ENCODE measurements at places on chromosomes 13 and 19. TPM values are rescaled to one million over a fixed set of nuclear protein-coding genes. Genes with fewer than 3 reads are reported as not detected.

ZNF850 gene
- total RNA-seq = 6.1 TPM

DNA sequence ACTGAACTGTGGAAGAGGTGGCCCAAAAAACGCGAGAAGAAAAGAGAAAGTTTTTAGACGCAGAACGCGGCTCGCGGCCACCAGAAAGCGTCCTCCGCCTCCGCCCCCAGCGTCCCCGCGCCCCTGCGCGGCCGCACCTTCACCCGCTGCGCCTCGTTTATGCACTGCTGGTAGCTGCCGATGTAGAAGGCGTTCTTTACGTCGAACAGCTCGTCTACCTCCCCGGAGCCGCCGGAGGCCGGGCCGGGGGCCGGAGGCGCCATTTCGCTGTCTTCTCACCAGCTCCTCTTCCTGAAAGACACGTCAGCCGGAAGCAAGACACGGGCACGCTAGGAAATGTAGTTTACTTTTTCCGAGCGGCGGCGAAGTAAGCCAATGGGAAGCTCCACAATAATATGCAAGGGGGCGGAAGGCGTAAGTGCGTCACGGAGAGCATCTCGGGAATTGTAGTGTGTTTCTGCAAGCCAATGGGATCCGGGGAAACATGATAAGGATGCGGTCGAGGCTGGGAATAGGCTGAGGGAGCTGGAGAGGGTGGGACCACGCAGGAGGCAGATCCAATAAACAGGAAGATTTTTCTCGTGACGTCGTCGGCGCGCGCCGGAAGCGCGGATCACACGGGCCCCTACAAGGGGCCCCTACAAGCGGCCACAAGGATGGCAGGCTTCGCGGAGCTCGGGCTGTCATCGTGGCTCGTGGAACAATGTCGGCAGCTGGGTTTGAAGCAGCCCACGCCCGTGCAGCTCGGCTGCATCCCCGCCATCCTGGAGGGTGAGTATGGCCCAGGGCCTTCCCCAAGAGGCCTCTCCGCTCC lies at the start of the genes COPE and DDX49:
Gene COPE (minus strand): TSS at position 302 of the 814 bp plus-strand sequence. CDS start 39 bp downstream, at position 263.
Gene DDX49 (plus strand): TSS at position 630 of the 814 bp plus-strand sequence. CDS start 27 bp downstream, at position 657.
- peak; percentile 99 for DNase-seq

DNA sequence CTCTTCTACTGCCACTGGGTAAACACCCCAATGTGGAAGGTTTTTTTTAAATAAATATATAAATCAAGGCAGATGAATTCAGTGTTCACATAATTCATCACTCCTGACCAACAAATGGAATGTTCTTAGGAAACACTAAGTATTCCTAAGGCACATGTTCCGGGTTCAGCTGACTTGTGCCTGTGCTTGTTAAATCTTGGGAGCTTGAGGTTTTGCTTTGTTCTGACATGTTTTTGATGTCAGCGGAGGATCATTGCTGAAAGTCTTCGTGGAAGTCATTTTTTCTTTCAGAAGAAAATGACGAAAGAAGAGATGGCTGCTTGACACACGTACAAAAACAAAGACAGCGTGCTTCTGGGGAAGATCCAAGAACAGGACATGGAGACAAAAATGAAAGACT lies 185.8 kb downstream of the MZT1 start:
- no peak for DNase-seq

MAG gene
- total RNA-seq = not detected

DNA sequence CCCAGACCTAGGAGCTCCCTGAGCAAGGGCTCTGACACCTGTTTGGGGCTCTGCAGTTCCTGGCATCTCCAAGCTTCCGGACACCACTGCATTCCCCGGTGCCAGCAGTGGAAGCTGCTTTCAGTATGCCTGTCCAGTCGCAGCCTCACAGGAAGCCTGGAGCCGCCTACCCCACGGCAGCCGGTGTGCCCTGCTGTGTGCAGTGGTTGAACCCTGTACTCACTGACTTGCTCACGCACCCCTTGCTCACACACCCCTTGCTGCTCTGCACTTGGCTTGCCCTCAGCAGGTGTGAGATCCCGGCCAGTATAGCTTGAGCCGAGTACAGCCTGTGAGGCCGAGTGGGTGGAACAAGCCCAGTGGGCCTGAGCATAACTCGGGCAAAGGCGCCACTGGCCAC lies 70.3 kb downstream of the PIBF1 start:
- no peak for DNase-seq

GRCh38 chr19:5189318-5189607 lies 151.3 kb downstream of the PTPRS start:
- no peak for DNase-seq

GRCh38 chr13:110392510-110393240 lies 85.6 kb downstream of the COL4A2 start:
- no peak for DNase-seq

DNA sequence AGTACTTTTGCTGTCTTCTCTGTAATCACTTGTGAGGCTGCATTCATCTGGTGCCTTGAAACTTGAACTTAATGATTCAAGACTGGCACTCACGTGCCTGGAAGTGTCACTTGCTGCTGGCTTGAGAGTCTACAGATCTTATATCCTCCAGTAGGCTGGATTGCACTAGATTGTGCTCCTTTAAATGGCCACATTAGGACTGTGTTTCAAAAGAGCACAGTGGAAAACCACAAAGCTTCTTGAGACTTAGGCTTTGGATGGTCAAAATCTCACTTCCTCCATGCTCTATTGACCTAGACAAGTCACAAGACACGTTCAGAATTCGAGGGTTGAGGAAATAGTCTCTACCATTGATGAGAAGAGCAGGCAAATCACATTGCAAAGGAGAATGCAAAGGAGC lies 1278.8 kb upstream of the MIR17HG start:
- DNase-seq = no peak

DNA sequence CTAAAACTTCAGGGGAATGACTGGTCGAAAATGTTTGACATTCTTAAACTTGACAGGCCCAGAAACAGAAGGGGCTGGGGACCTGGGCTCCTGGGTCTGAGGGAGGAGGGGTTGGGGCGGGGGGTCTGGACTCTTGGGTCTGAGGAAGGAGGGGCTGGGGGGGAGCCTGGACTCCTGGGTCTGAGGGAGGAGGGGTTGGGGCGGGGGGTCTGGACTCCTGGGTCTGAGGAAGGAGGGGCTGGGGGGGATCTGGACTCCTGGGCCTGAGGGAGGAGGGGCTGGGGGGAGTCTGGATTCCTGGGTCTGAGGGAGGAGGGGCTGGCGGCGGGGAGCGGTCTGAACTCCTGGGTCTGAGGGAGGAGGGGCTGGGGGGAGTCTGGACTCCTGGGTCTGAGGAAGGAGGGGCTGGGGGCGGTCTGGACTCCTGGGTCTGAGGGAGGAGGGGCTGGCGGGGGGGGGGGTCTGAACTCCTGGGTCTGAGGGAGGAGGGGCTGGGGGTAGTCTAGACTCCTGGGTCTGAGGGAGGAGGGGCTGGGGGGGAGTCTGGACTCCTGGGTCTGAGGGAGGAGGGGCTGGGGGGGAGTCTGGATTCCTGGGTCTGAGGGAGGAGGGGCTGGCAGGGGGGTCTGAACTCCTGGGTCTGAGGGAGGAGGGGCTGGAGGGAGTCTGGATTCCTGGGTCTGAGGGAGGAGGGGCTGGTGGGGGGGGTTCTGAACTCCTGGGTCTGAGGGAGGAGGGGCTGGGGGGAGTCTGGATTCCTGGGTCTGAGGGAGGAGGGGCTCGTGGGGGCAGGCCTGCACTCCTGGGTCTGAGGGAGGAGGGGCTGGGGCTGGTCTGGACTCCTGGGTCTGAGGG lies 5.5 kb upstream of the KLK6 start:
- DNase-seq = no peak

- peak; percentile 53 for DNase-seq
These were observed at the start of gene CLDND2 for GRCh38 chr19:51368366-51369282. Gene CLDND2, minus strand, starts transcription at chr19:51369003. Its CDS starts 426 bp downstream, at chr19:51368577.

GRCh38 chr13:106036870-106037269 lies 498.6 kb downstream of the EFNB2 start:
- DNase-seq = no peak
